Kidney (tissue), 22 donors: ENCODE measurements at places on chromosomes 11 and 22. TPM values are rescaled to one million over a fixed set of nuclear protein-coding genes. Genes with fewer than 3 reads are reported as not detected.

DNA sequence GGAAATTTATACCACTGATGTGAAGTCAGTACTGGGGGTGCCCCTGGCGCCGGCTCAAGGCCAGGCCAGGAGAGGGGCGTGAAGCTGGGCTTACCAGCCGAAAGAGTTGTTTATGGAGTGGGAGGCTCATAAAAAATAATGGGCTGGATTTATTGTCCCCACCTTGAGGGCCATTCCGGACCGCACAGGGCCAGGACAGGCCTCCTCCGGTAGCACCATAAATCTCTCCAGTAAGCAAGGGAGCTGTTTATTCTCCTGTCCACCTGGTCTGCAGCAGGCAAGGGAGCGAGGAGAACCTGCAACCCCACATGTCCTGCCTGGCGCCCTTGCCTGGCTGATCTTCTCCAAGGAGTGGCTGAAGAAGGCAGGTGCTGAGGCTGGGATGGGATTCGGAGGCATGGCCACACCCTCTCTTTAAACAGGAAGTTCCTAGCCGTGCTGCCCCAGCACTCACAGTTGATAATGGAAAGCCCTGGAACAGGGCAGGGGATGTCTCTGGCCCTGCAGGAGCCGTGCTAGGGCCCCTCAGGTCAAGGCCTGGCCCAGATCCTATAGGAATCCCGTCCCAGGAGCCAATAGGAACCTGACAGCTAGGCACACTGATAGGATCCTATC, 65.1 kb downstream of the SCUBE1 start:
- DNase-seq = no peak

DNA sequence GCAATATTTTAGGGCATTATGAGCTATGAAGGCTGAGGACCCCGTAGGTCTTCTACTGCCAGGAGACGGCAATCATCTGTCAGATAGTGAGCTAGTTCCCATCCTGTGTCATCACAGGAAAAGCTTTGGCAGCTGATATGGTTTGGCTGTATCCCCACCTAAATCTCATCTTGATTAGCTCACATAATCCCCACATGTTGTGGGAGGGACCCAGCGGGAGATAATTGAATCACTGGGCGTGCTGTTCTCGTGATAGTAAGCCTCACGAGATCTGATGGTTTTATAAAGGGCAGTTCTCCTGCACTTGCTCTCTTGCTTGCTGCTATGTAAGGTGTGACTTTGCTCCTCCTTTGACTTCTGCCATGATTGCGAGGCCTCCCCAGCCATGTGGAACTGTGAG, 18.1 kb downstream of the CSRP3 start:
- DNase-seq = no peak

DNA sequence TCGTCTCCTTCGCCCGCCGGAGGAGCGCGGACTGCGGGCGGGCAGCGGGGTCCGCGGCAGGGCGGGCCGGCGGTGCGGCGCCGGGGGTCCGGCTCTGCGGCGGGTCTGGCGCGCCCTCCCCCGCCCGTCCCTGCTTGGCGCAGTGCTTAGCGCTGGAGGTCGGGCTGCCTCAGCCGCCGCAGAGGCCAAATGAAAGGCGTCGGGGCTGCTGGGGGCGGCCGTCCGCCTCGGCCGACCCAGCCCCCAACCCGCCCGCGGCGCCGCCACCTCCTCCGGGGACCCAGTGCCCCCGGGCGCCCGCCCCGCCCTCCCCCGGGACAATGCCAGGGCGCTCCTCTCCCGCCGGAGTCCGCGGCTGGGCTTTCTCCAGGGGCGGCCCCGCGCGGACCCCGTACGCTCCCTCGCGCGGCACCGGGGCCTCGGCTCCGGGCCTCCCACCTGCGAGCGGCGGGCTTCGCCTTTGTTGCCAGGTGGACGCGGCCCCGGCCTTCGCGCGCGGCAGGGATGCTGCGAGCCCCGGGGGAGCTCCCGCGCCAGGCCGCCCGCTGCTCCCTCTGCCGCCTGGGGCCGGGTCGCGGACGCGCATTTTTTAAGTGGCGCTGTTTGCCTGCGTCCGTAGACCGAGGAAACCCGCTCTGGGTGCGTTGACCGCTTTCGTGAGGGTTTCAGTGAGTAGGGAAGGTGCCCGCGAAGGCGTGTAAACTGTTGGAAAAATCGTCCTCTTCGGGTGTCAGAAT, 583 bp downstream of the APLP2 start:
- DNase-seq = peak; percentile 70

DNA sequence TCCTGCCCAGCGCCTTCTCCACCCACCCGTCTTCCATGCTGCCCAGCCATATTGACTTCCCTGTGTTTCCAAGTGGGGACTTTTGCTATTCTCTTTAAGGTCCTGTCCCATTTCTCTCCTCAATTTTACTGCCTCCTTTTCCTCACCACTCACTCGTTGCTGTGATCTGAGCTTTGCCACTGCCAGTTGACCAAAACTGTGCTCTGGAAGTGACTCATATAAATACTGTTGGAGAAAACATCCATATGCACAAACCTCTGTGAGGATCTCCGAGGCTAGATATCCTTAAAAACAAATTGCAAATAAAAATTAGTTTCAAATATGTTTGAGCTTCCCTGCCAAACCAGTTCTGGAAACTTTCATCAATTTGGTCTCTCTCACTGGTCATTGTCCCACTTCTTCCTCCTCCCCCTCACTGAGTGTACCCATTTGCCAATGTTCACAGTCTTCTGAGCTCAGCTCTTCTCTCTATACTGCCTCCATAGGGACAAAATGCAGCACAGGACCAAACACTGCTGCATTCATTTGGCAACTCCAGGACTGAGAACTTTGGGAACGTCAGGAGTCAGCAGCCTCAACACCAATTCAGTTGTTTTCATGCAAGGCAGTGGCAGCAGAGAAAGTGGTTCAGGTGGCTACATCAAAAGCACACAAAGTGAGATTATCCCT, 34.0 kb upstream of the MMP13 start:
- DNase-seq = no peak

The SIK3 gene
- 12.3 TPM for polyA plus RNA-seq

The MTMR3 gene
- polyA plus RNA-seq = 9.6 TPM

The SLC6A5 gene
- not detected for polyA plus RNA-seq

The HIKESHI gene
- polyA plus RNA-seq = 47.0 TPM
